ENCODE measurements at places on chromosomes 13 and 19.

- DNase-seq, result peak; percentile 85
These were observed at the start of the genes PRDX2 and THSD8 for GRCh38 chr19:12801466-12802266. PRDX2 (minus strand) TSS chr19:12801800; CDS start chr19:12801261, 539 bp downstream. THSD8 (plus strand) TSS chr19:12802069; CDS start chr19:12802072, 3 bp downstream.

- no peak for DNase-seq
These were observed 16.2 kb downstream of the EDNRB start for GRCh38 chr13:77902319-77902963.

DNA sequence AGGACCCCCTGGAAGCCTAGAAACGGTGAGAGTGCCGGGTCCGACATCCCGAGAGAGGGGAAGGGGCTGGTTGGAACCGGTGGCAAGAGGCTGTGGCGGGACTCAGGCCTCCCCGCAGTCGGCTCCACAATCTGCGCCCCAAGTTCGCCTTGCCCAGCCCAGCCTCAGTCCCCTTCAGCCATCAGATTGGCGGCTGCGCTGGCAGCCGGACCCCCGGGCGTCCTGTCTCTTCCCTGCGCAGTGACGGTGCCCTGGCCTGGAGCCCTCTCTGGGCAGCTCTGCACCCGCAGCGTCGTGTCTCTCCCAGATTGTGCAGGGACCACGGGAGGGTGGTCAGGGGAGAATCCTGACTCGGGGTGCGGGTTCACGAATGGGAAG, 315 bp downstream of the ZNF492 start:
- DNase-seq, result no peak

GRCh38 chr19:8811315-8812172, 20.6 kb downstream of the ZNF558 start:
- DNase-seq, result no peak

DNA sequence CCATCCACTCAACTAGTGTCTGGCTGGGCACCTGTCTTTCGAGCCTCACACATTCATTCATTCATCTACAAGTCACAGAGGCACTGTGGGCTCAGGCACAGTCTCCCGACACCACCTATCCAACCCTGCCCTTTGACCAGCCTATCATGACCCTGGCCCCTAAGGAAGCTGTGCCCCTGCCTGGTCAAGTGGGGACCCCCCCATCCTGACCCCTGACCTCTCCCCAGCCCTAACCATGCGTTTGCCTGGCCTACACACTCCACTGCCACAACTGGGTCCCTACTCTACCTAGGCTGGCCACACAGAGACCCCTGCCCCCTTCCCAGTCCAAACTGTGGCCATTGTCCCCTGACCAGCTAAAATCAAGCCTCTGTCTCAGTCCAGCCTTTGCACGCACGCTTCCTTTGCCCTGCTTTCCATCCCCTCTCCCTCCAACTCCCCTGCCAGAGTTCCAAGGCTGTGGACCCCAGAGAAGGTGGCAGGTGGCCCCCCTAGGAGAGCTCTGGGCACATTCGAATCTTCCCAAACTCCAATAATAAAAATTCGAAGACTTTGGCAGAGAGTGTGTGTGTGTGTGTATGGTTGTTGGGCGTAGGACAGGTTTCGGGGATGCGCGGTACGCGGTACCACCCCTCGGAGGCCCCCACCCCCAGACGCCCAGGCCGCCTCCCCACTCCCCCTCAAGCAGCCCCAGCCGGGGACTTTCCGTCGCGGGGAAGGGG, 404 bp upstream of the IL27RA start:
- DNase-seq, result no peak

DNA sequence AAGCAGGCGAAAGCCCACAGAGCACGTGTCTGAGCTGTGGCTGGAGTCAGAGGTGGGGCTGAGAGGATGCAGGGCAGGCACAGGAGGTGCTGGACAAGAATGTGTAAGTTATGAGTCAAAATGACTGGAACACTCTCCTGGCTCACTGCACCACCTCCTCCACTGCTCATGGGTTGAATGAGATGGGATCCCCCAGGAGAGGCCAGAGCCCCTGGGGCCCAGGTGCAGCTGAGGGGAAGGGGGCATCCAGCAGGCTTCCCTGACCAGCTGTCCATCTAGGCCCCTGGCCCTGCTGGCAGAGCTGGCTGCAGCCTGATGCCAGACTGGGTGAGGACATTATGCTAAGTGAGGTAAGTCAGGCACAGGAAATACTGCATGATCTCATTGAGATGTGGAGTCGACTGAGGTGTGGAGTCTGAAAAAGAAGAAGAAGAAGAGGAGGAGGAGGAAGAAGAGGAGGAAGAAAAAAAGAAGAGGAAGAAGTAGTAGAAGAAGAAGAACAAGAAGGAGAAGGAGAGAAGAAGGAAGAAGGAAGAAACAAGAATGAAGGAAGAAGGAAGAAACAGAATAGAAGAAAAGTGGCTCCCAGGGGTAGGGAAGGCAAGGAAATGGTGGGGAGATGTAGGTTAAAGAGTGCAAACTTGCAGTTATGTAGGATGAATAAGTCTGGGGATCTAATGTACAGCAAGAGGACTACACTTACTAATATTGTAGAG, 747.4 kb downstream of the UQCRFS1 start:
- DNase-seq, result no peak

DNA sequence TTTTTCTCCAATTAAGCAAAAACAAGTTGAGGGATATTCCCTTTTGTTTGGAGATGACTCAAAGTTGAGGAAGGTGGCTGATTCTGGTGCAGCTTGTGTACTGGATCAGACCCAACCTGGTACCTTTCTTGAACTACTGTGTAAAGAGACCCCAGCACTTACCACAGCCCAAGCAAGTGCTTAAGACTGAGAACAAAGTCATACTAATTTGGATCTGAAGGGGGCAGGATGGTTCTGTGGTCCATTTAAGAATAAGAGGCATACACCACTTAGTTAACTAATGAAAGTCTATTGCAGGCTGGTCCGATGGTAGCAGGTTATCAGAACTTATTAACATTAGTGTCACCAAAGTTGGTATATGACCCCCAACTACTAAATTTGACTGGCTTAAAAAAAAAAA, 6.3 kb downstream of the THSD1 start:
- no peak for DNase-seq

Data from NCI-H1105 treated with DMSO at 0.1 percent for 48 hours (cell line).